ENCODE measurements at places on chromosomes 3 and 15. TPM values are rescaled to one million over a fixed set of nuclear protein-coding genes. Genes with fewer than 3 reads are reported as not detected.
A peak's percentile ranks its signal among the peaks of the same experiment; 100 is the strongest.

JMJD7 gene
- 22.8 TPM for total RNA-seq

TM4SF1 gene
- total RNA-seq, result 0.80 TPM

P2RY1 gene
- total RNA-seq, result 4.6 TPM

PRTG gene
- 93.8 TPM for total RNA-seq

- H3K27me3 ChIP-seq, result no peaks in the 10 kb centered on the region
- peaks cover 6% of the 10 kb centered on the region for H3K4me1 ChIP-seq
- no peak overlapping the region for H3K27ac ChIP-seq
- no peak for DNase-seq
Observed at GRCh38 chr3:67290438-67290837, 292.3 kb downstream of the KBTBD8 start.

DNA sequence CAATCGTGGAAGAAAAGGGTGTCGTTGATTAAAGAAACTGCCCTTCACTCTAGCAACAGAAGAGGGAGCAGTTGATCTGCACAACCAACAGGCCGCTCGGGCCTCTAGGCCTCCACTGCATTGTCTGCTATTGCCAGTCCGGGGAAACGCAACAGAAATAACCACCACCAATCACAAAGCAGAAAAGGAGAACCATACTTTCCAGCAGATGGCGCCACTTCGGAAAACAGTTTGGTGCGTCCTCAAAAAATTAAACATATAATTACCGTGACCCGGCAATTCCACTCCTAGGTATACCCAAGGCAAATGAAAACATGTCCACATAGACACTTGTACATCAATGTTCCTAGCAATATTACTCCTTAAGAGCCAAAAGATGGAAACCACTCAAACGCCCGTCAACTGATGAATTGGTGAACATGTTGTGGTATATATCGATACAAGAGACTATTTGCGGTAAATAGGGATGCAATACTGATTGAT is 154.1 kb downstream of the TJP1 start:
- H3K27me3 ChIP-seq, result no peaks in the 10 kb centered on the region
- no peak overlapping the region for H3K4me3 ChIP-seq
- DNase-seq, result peak; percentile 89
- H3K36me3 ChIP-seq, result no peaks in the 10 kb centered on the region

- H3K36me3 ChIP-seq, result no peaks in the 10 kb centered on the region
- H3K4me1 ChIP-seq, result no peaks in the 10 kb centered on the region
- DNase-seq, result no peak
- no peak overlapping the region for H3K4me3 ChIP-seq
Observed at GRCh38 chr3:94226078-94226477, 163.2 kb downstream of the NSUN3 start.

DNA sequence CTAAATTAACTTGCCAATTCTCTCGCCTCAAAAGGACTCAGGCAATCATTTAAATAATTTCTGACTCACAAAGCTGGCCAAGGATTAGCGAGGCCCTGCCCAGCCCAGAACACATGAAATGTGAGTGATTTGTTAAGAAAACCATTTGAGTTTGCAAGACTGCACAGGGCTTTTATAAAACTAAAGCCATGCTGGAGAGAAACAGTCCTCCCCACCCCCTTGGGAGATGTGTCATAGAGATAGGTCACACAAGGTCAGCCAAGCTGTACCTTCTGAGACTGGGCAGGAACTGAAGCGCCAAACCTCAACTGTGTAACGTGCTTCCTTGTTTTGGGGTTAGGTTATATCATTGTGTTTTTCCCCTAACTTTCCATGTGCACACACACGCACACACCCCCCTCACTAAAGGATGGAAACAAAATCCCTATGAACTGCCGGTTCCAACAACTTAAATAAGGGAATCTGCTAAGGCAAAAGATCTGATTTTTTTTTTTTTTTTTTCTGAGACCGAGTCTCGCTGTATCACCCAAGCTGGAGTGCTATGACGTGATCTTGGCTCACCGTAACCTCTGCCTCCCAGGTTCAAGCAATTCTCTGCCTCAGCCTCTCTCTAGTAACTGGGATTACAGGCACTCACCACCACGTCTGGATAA is 8.1 kb downstream of the SPATA12 start:
- peaks cover 6% of the 10 kb centered on the region for H3K4me1 ChIP-seq
- no peaks in the 10 kb centered on the region for H3K27me3 ChIP-seq
- no peak overlapping the region for H3K27ac ChIP-seq
- no peaks in the 10 kb centered on the region for H3K36me3 ChIP-seq
- DNase-seq, result peak; percentile 22

DNA sequence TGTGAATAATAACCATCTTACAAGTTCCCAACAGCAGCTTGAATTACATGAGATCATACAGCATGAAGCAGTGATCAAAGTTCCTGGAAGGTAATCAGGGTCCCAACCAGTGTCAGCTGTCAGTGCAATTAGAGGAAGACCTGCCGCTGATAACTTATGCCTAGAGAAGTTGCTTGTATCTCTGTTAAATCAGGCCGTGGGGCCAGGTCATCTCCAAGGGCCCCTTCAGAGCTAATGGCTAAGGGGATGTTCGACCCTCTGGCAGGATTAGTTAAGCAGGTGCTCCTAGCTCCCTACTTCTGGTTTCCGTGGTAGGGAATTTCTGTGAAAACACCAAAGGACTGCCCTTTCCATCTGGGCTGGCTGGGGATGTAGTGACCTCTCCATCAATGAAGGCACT is 251.0 kb downstream of the FAM43A start:
- H3K36me3 ChIP-seq, result no peaks in the 10 kb centered on the region
- no peak overlapping the region for H3K27ac ChIP-seq
- no peak overlapping the region for H3K4me3 ChIP-seq
- no peak for DNase-seq
- H3K4me1 ChIP-seq, result no peaks in the 10 kb centered on the region

GRCh38 chr15:90941038-90941437 is 6.0 kb downstream of the UNC45A start:
- no peak overlapping the region for H3K4me3 ChIP-seq
- H3K4me1 ChIP-seq, result peaks cover 2% of the 10 kb centered on the region
- no peaks in the 10 kb centered on the region for H3K27me3 ChIP-seq
- no peak overlapping the region for H3K27ac ChIP-seq
- no peak for DNase-seq

GRCh38 chr3:59685432-59685831 is 635.6 kb upstream of the CFAP20DC start:
- H3K27ac ChIP-seq, result no peak overlapping the region
- DNase-seq, result no peak
- H3K4me1 ChIP-seq, result no peaks in the 10 kb centered on the region
- H3K36me3 ChIP-seq, result no peaks in the 10 kb centered on the region
- no peak overlapping the region for H3K4me3 ChIP-seq

- no peak overlapping the region for H3K4me3 ChIP-seq
- no peaks in the 10 kb centered on the region for H3K36me3 ChIP-seq
- no peaks in the 10 kb centered on the region for H3K4me1 ChIP-seq
- DNase-seq, result peak; percentile 59
- H3K27me3 ChIP-seq, result no peaks in the 10 kb centered on the region
Observed at GRCh38 chr3:173733029-173733652, 335.6 kb downstream of the NLGN1 start.

DNA sequence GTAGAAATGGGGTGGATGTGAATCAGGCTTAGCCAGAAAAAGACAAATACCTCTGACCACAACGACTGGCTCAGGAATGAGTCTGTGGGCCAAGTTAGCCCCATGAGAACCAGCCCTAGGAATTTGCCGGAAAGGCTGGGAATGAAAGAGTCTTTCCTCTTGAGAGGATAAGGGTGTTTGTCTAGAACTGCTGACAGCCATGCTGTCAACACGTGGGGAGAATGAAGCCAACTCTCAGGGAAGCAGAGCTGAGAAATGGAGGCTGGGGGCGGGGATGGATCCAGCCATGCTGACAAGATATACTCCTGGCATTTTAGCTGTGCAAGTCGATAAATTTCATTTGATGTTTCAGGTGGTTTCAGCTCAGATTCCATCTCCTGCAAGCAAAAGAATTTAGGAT is 10.6 kb upstream of the SLC6A1 start:
- H3K27ac ChIP-seq, result no peak overlapping the region
- H3K4me1 ChIP-seq, result peaks cover 19% of the 10 kb centered on the region
- no peaks in the 10 kb centered on the region for H3K27me3 ChIP-seq
- H3K4me3 ChIP-seq, result no peak overlapping the region
- H3K36me3 ChIP-seq, result no peaks in the 10 kb centered on the region
- peak; percentile 85 for DNase-seq

- H3K27ac ChIP-seq, result no peak overlapping the region
- H3K4me1 ChIP-seq, result peaks cover 7% of the 10 kb centered on the region
- no peak for DNase-seq
- no peak overlapping the region for H3K4me3 ChIP-seq
- no peaks in the 10 kb centered on the region for H3K36me3 ChIP-seq
Observed at GRCh38 chr3:160546727-160547126, 18.6 kb downstream of the KPNA4 start.

DNA sequence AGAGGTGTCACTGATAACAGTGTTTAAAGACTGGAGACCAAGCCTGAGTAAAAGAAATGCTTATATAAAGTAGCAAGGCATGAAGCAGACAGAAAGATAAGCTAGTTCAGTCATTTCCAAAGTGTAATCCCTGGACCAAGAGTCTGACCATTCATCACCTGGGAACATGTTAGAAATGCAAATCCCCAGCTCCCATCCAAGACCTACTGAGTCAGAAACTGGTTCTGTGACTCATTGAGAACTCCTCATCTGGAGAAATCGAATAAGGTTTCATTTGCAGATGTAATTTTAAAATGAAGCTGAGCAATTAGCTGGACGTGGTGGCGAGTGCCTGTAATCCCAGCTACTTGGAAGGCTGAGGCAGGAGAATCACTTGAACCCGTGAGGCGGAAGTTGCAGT is 473.9 kb upstream of the UBE2E2 start:
- no peak for DNase-seq
- H3K27me3 ChIP-seq, result no peaks in the 10 kb centered on the region
- H3K4me3 ChIP-seq, result no peak overlapping the region
- H3K36me3 ChIP-seq, result no peaks in the 10 kb centered on the region

DNA sequence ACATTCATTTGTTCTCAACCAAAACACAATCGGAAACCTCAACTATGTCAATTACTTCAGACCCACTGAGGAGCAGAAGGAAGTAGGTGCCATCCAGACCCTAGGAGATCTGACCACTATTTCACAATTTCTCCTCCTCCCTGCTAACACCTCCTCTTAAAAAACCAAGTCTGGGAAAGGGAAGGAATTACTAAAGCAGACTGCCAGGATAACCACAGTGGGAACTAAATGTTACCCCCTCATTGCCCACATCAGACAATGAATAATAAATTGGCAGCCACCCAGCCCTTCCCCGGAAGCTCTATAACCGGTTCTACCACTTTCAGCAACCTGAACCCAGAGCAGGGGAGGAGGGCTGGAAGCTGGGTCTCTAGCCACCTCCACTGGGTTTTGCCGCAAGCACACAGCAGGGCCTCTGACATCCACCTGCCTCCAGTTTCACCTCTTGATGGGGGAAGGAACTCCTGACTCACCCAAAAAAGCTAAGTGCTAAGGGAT is 17.6 kb downstream of the C15orf62 start:
- no peaks in the 10 kb centered on the region for H3K4me1 ChIP-seq
- no peak overlapping the region for H3K27ac ChIP-seq
- no peak overlapping the region for H3K4me3 ChIP-seq
